ENCODE measurements at places on chromosomes 7 and 10.

GRCh38 chr7:82932516-82932915 lies 230.2 kb downstream of the PCLO start:
- DNase-seq: no peak

GRCh38 chr10:69835233-69835632 lies 33.5 kb downstream of the COL13A1 start:
- no peak for DNase-seq

GRCh38 chr7:117679120-117679519 lies 194.1 kb downstream of the CTTNBP2 start:
- DNase-seq: no peak

- DNase-seq: peak; percentile 42
Observed at GRCh38 chr10:22230158-22230833, 12.5 kb upstream of the EBLN1 start.

GRCh38 chr10:21230219-21230618 lies 295.3 kb downstream of the SKIDA1 start:
- DNase-seq: no peak

GRCh38 chr7:43640679-43641078 lies 57.8 kb downstream of the STK17A start:
- no peak for DNase-seq

GRCh38 chr7:50411332-50411731 lies 38.8 kb downstream of the FIGNL1 start:
- no peak for DNase-seq

- DNase-seq: no peak
Observed at GRCh38 chr10:79153745-79154144, 85.0 kb downstream of the ZMIZ1 start.

- no peak for DNase-seq
Observed at GRCh38 chr10:77297393-77297739, 340.2 kb downstream of the KCNMA1 start.

DNA sequence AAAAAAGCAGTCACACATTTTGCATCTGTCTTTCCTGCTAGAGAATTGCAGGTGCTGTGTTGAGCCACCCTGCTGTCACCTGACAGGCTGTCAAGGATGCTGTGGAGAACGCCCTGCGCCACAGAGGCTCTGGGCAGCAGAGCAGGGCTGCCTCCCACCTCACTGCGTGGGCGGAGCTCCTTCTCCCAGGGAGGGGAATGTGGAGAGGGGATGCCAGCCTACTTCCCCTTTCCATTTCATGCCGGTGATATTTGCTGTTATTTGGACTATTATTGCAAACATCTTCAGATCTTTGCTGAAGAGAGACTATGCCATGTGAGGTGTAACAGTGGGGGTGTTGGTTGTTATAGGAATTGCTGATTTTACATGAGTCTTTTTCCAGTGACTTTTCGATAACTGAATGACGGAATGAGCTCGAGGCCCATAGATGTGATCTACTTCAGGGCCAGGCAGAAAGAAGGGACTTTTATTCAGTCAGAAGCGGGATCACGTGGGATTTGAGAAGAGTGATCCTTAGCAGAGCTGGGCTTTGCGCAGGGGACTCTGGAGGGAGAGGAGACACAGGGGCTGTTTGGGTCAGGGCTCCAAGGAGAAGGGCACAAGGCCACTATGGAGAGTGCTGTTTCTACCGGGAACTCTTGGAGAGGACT lies 13.6 kb upstream of the PRKAG2 start:
- DNase-seq: no peak

DNA sequence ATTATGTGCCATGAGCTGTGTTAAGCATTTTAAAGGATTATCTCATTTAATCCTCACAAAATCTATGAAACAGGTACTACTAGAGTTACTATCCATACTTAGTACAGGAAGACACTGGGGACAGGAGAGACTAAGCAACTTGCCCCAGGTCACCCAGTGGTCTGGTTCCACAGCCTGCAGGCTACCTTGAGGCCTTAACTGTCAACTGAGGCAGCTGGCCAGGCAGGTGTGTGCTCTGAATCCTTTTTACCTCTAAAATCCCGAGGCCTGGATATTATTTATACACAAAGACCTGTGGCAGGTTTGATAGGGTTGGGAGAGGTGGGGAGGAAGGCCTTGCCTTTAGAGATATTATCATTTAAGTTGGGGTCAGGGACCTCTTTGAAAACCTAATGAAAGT lies 3.1 kb downstream of the ZNF777 start:
- no peak for DNase-seq

- DNase-seq: no peak
Observed at GRCh38 chr7:155477476-155477875, 19.5 kb downstream of the EN2 start.

GRCh38 chr10:119834188-119834587 lies 38.5 kb downstream of the MCMBP start:
- DNase-seq: no peak

DNA sequence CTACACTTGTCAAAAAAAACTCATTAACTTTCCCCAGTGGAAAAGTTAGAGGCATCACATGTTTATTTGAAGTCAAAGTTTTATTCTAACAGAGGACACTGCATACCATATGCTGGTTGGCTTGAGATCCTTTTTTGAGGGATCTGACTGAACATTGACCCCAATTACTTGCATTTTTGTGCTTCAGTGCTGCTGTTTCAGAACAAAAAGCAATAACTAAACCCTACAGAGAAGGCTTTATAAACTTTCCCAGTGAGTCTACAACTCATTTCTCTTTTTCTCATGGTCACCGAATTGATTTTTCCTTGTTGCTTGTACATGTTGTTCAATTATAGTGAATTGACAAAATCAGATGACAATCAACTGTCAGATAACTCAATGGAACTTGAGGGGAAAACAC lies 69.3 kb upstream of the PHYHIPL start:
- DNase-seq: no peak

DNA sequence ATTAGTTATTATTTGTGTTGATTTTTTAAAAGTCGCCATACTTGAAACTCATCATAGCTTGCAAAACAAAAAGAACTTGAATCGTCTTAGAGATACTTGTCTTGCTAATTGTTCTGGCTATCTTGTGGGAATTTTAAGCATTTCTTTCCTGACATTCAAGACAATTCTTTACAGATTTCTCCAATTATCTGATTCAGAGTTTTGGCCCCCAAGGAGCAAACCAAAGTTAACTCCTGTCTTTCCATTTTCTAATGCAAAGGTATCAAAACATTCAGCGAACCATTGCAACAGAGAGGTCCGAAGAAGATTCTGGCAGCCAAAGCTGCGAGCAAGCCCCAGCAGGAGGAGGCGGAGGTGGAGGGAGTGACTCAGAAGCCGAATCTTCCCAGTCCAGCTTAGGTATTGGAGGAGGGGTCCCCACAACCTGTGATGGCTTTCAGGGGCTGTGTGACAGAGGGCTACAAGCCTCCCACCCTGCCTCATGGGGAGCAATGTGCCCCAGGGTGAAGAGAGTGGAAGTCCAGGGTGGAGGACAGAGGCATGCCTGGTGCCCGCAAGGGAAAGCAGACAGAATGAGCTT lies 119.4 kb upstream of the STK17A start:
- DNase-seq: no peak

- DNase-seq: no peak
Observed at GRCh38 chr7:38198366-38198765, 20.3 kb downstream of the STARD3NL start.

DNA sequence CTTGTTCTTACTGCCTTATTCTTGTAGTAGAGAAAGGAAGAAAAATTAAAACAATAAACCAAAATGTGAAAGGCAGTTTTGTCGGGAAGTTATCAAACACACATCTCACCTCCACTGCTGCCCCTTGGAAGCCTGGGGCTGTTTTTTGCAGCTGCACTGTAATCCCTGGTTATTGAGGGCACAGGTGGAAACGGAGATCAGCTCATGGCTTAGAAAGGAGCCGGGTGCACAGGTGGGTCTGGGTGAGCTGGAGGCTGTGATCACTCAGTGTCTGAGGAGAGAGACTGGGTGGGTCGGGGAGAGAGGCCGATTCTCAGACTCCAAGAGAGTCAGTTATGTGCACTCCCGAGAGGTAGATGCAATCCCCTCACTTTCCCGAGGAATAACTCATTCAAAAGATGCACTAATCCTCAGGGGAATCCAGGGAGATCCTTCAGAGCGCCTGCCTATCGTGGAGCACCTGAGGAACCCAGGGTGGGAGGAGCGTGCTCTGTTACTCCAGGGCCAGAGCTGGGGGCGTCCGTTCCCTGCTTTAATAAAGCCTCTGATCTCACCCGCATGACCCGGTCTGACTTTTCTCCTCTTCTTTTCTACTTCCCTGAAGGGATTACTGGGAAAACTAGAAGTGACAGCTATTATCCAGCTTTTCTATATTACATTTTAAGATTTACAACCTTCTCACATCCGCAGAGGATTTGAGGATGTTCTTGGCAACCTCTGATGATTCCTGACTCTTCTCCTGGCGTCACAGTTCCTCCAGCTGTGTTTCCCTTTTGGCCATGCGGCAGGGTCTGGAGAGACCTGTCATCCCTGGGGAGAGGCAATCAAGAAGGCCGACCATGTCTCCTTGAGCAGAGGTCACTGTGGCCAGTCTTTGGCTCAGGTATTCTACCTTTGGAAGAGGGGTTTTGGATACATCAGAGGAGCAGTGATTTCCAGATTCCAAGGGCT lies 82.1 kb downstream of the CAMK1D start:
- no peak for DNase-seq

GRCh38 chr10:28679581-28680357 lies 2.4 kb downstream of the BAMBI start:
- DNase-seq: no peak

DNA sequence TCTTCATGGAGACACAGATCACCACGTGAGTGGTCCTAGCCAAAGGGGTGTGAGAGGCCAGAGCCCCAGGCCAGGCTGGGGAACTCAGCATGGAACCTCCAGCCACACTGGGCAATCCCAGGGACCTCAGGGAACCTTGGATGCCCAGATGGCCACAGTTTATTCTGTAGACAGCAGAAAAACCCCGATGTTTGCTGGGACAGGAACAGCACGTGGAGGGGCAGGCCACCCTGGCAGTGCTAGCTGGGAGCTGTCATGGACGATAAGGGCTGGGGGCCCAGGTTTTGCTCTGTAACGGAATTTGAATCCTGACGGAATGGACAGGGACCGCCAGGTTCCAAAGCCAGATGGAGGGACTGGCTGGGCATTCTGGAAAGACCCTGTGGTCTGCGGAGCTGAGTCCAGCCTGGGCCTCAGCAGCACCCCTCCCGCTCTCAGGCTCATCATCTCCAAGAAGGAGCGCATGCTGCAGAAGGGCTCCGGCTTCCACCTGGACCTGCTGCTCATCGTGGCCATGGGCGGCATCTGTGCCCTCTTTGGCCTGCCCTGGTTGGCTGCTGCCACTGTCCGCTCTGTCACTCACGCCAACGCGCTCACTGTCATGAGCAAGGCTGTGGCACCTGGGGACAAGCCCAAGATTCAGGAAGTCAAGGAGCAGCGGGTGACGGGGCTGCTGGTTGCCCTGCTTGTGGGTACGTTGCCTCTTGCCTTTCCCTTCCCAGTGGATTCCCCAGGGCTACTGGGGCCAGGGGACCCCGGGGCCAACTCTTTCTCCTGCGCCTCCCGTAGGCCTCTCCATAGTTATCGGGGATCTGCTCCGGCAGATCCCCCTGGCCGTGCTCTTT lies 5.6 kb downstream of the FASTK start:
- DNase-seq: no peak
